ENCODE measurements at places on chromosomes 12 and 14.

DNA sequence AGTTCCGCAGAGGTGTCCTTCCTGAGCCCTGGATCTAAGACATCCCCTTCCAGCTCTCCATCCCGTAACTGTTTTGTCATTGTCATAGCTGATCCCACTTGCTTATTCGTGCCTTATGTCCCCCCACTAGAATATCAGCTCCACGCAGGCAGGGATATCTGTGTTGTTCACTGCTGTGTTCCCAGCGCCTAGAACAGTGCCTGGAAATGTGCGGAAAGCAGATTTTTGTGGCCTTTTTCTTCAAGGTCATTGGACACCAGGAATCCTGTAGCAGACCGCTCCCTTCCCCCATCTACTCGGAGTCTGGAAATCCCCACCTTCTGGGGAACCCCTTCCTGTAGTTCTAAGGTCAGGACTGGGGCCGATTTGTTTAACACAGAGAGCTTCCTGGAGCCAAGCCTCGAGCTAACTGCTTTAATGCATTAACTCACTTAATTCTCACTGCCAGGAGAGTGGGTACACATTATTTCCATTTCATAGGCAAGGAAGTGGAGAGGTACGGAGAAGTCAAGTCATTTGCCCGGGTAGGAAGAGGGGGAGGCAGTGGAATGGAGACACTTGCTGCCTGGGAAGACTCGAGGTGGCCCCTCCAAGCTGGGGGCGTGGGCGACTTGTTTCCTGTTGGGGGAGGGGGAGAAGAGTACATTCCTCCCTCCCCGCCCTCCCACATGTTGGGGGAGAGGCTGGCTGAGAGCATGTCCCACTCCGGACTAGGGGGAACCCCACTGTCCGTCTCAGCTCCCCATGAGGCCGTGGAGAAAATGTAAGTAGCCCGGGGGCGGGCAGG lies 1.2 kb upstream of the SH2B3 start:
- DNase-seq: no peak

GRCh38 chr14:63956326-63956725 lies 103.5 kb downstream of the SYNE2 start:
- no peak for DNase-seq

- no peak for DNase-seq
Observed at GRCh38 chr12:92312463-92312964, 166.9 kb upstream of the BTG1 start.

GRCh38 chr14:100836941-100837804 lies 11.3 kb downstream of the MEG3 start:
- no peak for DNase-seq

GRCh38 chr14:89688507-89689211 lies 265.9 kb downstream of the EFCAB11 start:
- DNase-seq: no peak

DNA sequence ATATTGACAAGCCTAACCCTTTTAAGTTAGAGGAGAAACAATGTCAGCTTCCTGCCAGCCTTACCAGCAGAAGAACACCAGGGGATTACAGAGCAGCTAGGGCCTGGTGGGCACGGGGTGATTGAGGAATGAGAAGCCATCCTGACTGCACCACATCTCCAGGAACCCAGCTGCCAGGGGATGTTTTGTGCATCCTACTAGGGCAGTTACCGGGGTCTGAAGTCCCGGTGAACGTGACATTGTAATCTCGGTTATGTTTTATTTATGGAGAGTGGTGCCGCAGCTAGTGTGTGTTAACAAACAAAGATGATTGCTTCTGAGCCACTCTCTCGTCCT lies 115.9 kb downstream of the BCL11B start:
- DNase-seq: no peak

All from kidney capillary endothelial cell (primary cell).